ENCODE measurements at places on chromosomes 4 and X. TPM values are rescaled to one million over a fixed set of nuclear protein-coding genes. Genes with fewer than 3 reads are reported as not detected.

The TSR2 gene
- 37.6 TPM for total RNA-seq

The CTAG1A gene
- not detected for total RNA-seq

The CT45A5 gene
- total RNA-seq = not detected

The TRAPPC2 gene
- total RNA-seq = 9.9 TPM

The CLCN4 gene
- 23.4 TPM for total RNA-seq

The GAGE12H gene
- not detected for total RNA-seq

The HHIP gene
- 0.30 TPM for total RNA-seq

The EPGN gene
- not detected for total RNA-seq

The VEGFC gene
- total RNA-seq = 15.0 TPM

The GAGE13 gene
- not detected for total RNA-seq

The EDNRA gene
- total RNA-seq = 15.4 TPM

The NSG1 gene
- total RNA-seq = 2.6 TPM

The GSX2 gene
- not detected for total RNA-seq

The USP51 gene
- total RNA-seq = 2.1 TPM
